HT-29 (cell line): ENCODE measurements at places on chromosomes 5 and 9. TPM values are rescaled to one million over a fixed set of nuclear protein-coding genes. Genes with fewer than 3 reads are reported as not detected.

Gene ADGRV1
- total RNA-seq, result 0.18 and 0.42 TPM in 2 replicates

Gene HAVCR1
- total RNA-seq, result not detected in 2 replicates

Gene NTRK2
- total RNA-seq, result not detected in 2 replicates

Gene CD72
- total RNA-seq, result 0.23 TPM in 1 of 2 replicates, not detected in the other

GRCh38 chr5:337563-338130 lies 16.1 kb downstream of the AHRR start:
- DNase-seq, result peak; percentile 85

- no peak for DNase-seq
These were observed 1916.7 kb downstream of the EFNA5 start for GRCh38 chr5:105754056-105754455.

DNA sequence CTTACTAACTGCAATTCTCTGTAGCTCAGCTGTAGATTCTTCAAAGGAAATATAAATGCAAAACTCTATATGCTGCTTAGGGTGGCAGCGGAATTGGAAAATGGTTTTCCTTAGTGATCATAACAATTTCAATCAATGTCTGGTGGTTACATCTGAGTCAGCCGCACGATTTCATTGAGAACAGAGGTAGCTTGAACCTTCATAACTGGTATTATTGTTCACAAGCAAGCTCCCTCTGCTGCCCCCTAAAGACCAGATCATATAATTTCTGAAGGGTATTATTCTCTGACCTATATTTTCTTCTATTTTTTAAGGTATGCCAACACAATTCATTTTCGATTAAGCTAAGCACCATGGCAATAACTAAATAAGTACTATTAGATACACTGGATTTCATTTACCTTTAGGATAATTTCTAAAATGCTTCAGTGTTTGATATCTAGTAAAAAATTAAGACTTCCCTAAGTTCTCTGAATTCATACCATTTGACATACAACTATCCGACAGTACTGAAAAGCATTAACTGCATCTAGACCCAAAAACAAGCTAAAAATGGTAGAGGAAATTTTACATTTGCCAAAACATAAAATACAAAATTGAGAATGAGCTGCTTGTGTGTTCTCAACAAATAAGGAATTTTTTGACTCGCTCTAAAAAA lies 181.1 kb upstream of the SPEF2 start:
- peak; percentile 84 for DNase-seq

DNA sequence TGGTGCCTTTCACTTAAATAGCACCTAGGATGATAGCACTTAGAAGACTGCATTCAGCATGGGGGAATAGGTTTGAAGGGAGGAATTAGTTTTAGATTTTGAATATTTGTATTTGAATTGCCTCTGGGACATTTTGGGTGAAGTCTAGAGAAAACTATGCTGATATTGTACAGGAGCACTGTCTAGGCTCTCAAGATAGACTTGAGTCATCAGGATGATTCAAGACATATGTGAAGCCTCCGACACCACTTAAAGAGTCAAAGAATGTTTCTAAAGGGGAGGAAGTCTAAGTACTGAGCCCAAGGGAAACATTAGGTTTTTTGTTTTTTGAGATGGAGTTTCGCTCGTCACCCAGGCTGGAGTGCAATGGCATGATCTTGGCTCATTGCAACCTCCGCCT lies 63.9 kb upstream of the CCDC180 start:
- no peak for DNase-seq

- no peak for DNase-seq
These were observed 121.4 kb downstream of the CMYA5 start for GRCh38 chr5:79811081-79811480.
